ENCODE measurements at places on chromosomes 13 and 19.

DNA sequence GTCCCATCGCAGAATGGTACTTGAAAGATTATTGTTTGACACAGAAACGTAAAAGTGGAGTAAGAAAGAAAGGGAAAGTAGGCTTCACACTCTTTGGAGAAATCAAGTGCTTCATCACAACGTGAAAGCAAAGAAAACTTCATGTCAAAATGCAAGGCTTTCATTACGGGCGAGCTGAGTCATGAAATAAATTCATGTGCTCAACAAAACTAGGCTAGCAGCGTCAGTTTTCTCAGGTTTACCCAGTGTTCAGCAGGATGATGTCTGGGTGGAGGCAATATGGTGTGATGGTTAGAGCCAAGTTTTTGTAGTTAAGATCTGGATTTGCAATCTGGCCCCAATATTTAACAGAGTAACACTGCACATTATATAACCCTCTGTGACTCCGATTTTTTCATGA, 128.0 kb downstream of the TRPC4 start:
- no peak for DNase-seq

- DNase-seq, result no peak
Observed at GRCh38 chr13:46490129-46490528, 62.8 kb upstream of the LRCH1 start.

DNA sequence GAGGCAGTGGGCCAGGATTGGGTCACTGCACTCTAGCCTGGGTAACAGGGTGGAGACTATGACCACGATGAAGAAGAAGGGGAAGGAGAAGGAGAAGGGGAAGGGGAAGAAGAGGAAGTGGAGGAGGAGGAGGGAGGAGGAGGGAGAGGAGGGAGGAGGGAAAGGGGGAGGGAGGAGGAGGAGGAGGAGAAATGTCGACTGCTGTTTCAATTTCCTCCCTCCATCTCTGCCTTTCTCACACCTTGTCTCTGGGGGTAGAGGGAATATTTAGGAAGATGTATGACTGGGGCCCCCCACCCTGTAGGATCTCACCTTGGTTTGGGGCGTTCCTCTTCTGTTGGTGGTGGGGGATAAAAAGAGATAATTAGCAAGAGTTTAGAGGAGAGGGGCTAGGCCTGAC, 3.8 kb downstream of the TNNT1 start:
- no peak for DNase-seq

GRCh38 chr13:111031531-111031961, 83.6 kb upstream of the ARHGEF7 start:
- DNase-seq, result no peak

GRCh38 chr19:56273563-56274117, 1.1 kb downstream of the EDDM13 start:
- DNase-seq, result no peak

DNA sequence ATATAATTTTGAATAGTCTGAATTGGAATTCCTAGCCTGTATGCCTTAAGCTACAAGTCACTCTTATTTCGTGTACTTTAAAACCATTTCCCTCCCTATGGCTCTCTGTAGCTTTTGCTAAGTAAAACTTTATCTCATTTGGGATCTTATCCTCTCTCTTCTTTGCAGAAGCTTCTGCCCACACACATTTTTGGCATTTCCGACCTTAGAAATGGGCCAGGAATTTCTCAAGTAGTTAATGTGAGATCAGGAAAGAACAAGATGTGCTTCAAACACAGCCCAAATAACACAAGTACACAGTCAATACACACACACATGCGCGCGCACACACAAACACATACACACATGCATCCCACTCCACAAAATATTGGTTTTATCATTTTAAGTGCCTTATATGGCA, 931.0 kb upstream of the MIR17HG start:
- no peak for DNase-seq

DNA sequence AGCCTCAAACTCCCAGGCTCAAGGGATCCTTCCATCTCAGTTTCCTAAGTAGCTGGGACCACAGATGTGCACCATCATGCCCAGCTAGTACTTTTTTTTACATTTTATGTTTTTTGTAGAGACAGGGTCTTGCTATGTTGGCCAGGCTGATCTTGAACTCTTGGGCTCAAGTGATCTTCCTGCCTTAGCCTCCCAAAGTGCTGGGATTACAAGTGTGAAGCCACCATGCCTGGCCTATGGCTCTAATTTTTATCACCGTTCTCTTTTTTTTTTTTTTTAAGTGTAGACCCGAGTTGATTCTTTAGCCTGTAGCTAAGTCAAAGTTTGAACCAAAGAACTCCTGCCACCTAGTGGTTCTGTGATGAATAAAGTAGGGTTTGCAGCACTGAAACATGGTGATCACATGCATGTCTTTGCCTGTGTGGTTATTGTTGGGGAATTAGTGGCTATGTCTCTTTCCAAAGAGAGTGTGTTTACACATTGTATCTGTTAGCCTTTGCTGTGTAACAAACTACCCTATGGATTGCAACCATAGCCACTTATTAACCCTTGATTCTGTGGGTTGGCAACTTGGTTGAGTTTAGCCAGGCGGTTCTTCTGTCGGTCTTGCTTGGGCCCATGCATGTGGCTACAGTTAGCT, 11.6 kb downstream of the NFILZ start:
- peak; percentile 66 for DNase-seq

- no peak for DNase-seq
Observed at GRCh38 chr19:17391371-17392151, 2.4 kb downstream of the CCDC194 start.

- no peak for DNase-seq
Observed at GRCh38 chr19:45764945-45765701, 3.9 kb downstream of the SIX5 start.

DNA sequence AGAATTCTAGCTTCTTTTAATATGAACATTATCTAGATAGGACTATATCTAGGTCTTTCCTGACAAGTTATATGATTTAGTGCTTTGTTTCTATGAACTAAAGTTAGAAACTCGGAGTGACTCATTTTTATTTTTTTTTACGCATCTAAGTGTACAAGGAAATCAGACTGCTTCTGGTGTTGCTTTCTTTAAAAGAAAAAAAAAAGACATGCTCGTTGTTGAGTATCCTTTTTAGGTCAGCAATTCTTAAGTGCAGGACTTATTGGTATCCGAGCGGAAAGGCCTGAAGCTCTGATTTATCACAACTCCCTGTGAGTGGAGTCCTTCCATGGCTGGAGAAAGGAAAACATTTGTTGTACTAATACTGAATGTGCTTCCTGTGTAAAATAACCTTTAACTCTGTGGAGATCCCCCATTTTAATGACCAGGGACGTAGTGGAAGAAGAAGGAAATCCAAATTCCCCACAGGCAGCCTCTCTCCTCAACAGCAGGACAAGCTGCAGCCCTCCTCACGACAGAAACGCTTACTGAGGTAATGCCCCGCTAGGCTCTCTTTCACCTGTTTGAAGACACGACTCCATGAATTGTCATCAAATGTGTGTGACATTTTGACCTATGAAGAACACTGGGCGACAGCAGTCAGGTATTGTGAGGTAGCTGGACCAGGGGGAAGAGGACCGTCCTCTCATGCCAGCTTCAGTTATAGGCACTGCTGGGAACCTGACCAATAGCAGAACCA, 17.9 kb upstream of the POMP start:
- DNase-seq, result no peak

DNA sequence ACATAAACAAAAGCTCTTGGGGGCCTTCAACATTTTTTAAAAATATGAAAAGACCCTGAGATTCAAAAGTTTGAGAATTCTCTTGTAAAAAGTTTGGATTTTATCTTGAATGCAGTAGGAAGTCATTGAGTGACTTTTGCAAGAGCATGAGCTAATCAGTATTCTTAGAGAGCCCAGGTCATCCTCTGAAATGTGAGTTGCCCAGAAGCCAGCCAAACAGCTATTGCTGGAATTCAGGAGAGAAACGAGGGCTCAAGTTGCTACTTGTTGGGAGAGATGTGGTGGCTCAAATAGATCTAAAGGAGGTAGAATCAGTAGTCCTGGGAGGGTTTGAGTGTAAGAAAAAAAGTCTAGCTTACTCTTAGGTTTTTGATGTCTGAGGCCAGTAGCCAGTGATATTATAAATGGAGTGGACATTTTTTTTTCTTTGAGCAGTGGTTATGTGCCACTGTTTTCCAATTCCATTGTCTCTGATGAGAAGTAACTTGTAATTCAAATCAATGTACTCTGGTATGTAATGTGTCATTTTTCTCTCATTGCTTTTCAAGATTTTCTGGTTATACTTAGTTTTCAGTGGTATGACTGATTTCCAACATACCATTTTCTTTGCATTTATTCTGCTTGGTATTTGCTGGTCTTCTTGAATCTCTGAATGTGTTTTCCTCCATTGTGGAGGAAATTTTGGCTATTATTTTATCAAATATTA, 30.7 kb downstream of the LMO7 start:
- no peak for DNase-seq

DNA sequence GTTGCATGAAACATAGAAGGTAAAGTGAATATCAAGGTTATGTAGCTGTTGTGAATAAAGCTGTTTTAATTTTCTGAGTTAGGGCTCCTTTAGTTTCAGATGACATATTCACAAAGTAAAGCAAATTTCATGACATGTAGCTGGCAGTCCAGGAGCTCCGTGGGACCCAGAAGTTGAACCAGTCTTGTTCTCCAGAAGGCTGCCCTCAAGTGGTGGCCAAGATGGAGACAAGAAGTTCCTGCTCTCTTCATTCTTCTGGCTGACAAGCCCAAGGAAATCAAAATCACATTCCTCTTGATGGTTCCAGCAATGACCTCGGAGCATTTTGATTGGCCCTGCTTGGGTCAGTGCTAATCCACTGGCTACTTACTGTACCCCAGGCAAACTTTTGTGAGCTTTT, 128.7 kb downstream of the LIG4 start:
- DNase-seq, result no peak

- no peak for DNase-seq
Observed at GRCh38 chr19:4059891-4060620, 6.6 kb downstream of the ZBTB7A start.

- no peak for DNase-seq
Observed at GRCh38 chr19:31511696-31512095, 162.5 kb upstream of the TSHZ3 start.

DNA sequence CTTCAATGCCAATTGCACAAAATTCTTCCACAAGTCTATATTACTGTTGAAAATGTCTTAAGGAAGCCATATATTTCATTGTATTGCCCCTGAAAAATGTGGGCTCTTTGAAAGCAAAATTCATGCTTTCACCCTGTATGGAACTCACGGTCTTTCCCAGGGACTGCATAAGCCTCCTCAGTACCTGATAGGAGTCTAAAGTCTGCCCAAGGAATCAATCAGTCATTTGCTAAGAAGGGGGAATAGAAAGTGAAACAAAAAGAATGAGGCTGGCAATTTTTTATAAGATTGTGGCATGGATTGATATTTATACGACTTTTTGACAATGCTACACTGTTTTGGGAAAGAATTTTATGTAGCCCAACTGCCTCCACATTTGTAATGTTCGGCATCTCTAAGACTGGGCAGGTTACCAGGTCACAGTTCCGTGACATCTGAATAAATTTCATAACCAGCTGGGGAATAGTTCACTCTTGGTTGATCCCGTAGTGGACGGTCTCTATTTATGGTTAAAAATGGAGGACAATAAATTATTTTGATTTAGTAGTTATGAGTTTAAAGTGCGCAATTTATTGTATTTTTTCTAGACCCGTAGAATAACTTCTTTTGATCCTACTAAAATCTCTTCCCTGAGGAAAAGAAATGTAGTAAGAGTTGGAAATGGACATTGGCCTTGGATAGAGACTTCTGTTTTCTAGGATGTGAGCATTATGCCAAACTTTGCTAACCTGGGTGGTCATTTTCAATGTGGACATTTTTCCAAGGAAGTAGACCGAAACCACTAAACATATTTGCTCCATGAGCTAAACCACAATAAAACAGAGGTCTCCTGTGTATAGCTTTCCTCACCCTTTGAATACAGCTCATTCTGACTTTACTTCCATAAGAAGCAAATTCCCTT, 1585.4 kb downstream of the EFNB2 start:
- no peak for DNase-seq

DNA sequence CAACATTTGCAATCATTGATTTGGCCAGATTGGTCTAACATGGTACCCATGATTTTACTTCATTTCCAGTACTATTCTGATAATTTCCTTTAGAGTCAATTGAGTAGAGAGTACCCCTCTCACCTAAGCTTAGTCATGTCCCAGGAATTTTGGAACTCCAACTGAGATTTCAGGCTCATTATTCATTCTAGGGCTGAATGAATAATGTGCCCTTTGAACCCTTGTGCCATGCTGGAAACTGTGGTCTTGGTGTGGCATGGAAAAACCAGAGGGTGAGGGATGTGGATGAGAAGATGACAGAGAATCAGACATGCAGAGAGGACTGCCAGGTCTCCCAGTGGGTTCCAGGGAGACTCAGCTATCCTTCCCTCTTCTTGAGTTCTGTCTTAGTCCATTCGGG, 30.2 kb downstream of the ITM2B start:
- no peak for DNase-seq

- DNase-seq, result peak; percentile 90
Observed at GRCh38 chr19:10424011-10424637, 3.8 kb downstream of the PDE4A start.

DNA sequence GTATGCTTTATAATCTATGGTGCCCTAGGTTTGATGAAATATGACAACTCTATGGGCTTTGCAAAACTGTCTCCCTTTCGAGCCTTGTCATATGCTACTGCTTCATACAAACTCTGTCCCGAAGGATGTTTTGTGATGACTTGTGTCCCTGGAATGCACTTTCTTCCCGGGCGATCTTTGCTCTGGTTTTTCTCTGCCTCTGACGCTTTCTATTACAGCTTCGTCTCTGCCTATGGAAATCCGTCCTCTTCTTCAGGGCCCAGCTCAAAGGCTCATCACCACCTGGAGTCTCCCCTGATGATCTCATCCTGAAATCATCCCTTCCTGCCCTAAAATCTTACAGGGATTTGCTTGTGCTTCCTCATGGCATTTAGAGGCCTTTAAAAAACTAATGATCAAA, 191.5 kb upstream of the KL start:
- DNase-seq, result no peak

DNA sequence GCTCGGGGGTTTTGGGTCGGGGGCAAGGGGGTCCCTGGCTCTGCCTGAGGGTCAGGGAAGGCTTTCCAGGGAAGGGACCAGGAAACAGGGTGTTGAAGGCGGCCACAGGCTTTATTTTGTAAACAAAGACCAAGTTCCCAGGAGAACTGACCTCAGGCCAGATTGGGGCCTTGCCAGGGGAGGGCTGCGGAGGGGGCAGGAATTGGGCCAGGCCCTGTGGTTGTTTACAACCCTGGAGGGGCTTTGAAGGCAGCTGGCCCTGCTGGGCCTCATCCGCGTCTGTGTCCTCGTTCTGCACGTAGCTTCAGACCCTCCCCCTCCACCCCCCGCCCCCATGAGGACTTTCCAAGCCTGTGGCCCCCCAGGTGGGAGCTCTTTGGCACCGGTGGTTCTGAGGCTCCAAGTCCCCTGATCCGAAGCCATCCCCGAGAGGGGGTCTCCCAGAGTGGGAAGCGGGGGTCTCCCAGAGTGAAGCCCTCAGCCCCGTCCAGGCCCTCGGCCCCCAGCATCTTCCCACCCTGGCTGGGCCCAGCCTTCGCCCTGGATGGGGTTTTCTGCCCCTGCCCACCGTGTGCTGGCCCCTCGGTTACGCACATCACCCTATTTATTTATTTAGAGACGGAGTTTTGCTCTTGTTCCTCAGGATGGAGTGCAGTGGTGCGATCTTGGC, 13.5 kb upstream of the BSG start:
- DNase-seq, result no peak

- peak; percentile 20 for DNase-seq
Observed at GRCh38 chr19:28466107-28467045, 746.6 kb downstream of the UQCRFS1 start.

GRCh38 chr19:3648037-3648905, 21.7 kb upstream of the CACTIN start:
- no peak for DNase-seq

- DNase-seq, result no peak
Observed at GRCh38 chr13:99749271-99750019, 222.1 kb downstream of the ZIC5 start.

Measured in HEK293T (cell line).